ENCODE measurements at places on chromosomes 13 and 19.

DNA sequence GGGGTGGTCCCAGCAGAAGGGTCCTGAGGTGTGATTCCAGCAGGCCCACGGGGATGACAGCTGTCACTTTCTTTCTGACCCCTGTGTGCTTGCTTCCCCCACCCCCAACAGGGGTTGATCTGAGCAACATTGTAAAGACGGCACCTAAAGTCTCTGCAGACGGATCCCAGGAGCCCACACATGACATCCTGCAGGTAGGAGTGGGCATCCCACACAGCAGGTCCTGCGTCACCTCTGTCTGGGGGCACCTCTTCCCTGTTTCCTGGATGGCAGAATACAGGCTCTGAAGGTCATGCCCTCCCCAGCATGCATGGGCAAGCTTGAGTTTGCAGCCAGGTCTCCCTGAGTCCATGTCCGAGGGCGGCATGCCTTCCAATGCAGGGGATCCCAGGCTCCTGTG lies 10.5 kb downstream of the ARMC6 start:
- DNase-seq = no peak

DNA sequence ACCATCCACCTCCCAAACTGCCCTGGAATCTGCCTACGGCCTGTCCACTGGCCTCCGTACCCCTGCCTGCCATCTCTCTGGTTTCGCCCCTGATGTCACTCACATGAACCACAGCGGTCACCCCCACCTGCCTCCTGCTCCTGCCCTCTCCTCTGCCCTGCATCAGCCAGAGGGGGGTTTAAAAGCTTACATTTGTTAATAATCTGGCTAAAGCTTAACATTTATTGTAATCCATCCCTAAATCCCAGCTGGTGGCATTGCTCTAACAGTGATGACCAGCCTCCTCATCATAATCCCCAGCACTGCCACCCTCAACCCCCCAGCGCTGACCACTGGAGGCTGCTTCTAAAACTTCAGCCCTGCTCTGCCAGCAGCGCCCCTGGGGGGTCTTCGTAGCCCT lies 38.9 kb downstream of the DNM2 start:
- DNase-seq = no peak

DNA sequence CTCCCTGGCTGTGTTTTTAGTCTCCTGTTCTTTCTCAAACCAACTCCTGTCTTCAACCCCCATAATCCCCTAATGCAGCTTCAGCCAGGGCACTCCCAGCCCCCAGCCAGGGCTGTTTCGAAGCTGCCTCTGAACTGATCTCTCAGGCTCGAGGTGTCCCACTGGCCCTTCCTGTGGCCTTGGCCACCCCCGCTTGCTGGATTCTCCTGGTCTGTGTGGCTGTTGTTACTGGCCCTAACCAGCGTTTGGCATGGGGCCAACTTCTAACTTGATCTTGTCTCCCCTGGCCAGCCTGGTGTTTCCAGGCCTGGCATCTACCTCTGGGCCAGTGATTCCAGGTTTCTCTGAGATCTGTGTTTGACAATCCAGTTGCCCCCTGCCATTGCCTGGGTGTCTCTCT lies 11.0 kb downstream of the XAB2 start:
- DNase-seq = no peak

- no peak for DNase-seq
These were observed 5.6 kb downstream of the MAN2B1 start for GRCh38 chr19:12660980-12661379.

- no peak for DNase-seq
These were observed 37.8 kb downstream of the ELF1 start for GRCh38 chr13:40981361-40981760.

DNA sequence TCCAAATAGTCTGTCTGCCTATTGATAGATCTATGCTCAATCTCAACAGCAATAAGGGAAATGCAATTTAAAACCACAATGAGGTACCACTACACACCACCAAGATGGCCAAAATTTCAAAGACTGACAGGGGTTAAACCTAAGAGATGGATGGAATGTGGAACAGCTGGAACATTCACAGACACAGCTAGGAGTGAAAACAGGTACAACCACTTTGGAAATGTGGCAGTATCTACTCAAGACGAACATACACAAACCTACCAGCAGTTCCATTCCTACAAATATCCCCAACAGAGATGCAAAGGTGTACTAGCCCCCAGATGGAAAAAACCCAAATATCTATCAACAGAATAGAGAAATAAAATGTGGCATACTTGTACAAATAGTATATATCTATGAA lies 86.4 kb downstream of the TSC22D1 start:
- no peak for DNase-seq

DNA sequence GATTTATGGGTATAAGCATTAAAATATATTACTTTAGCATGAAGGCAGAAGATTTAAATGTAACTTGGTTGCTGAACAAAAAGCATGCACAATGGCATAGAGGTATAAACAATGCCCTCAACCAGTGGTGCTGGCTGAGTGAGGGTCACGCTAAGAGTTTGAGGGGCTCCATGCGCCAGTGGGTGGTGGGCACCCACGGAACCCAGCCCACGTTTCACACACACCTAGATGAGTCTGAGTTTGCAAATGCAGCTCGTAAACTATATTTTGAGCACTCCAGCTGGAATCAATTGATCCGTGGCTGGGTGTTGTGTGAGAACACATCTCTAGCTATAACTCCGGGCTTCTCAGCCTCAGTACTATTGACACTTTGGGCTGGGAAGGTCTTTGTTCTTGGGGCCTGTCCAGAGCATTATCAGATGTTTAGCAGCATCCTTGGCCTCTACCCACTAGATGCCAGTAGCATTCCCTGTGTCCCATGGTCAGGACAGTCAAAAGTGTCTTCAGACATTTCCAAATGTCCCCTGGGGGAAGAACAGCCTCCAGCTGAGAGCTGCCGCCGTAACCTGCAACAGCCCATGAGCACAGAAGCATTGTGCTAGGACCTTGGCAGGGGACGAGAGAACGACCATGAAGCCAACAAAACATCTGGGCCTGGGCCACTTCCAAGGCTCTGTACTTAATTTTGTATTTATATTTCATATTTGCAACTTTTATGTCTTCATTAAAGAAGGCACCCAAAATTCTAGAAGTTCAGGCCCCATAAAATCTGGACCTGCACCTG lies 108.1 kb upstream of the SOX1 start:
- no peak for DNase-seq

GRCh38 chr13:23921451-23921888 lies 24.2 kb upstream of the C1QTNF9B start:
- DNase-seq = no peak

DNA sequence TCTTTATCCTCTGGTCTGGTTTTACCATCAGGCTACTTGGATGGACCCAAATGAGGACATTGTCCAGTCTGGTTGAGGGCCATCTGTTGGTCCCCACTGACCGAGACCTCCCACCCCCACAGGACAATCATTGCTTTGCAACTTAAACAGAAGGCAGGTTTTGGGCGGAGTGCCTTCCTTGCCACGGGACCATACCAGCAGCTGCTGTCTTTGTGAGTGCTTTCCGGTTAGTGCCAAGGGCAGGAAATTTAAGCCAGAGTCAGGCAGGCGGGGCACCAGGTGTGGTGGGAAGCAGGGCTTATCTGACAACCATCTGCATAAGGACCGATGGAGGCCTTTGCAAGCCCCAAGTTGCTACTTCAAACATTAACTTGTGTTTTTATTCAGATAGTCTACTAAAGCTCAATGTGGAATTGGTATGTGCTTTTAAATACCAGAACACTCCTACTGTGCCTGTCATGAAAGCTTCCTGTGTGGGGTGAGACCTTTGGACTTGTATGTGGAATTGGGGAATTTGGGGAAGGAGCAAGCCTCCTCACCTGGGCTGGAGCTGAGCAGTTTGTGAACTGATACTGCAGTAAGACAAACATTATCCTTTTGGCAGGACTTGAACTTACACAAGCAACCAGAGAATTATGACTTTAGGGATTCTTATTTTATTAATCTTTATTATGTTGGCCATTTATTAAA lies 39.3 kb upstream of the UBE2L5 start:
- DNase-seq = no peak

- DNase-seq = no peak
These were observed 1.0 kb downstream of the FBL start for GRCh38 chr19:39845172-39845571.

GRCh38 chr19:41868120-41868988 lies 8.3 kb downstream of the RPS19 start:
- no peak for DNase-seq

DNA sequence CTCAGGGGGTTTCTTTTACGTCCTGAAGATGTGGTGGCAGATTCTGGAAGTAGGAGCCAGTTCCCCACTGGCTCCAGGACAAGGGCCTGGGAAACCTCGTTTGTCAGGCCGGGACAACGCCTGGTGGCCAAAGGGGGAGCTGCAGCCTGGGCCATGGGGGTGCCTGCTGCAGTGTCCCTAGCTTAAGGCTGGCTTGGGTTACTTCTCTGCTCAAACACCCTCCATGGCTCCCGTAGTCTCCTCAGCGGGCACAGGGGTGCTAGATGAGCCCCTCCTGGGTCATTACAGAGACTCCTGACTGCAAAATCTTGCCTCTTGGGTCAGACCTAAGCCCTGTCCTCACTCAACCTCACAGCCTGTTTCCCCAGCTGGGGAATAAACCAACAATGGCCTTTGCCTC lies 14.7 kb downstream of the CILP2 start:
- no peak for DNase-seq

GRCh38 chr19:6667114-6667627 lies 2.8 kb downstream of the TNFSF14 start:
- no peak for DNase-seq

GRCh38 chr19:18185538-18185937 lies 7.5 kb upstream of the MPV17L2 start:
- no peak for DNase-seq

DNA sequence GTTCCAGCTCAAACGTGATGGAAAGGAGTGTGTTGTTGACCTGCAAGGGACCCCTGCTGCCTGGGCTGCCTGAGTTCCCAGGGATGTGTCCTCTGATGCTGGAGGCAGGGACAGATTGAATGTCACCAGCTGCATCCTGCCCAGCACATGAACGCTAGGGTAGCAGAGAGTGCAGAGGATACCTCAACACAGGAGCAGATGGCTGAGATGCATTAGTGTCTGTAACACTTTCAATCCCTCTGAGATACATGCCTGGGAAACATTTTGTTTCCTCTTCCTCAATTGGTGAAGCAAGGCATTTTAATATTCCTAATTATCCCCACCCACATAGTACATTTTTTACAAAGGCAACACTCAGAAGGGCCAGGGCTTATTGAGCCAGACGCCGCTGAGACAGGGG lies 106.4 kb upstream of the UBL3 start:
- no peak for DNase-seq

GRCh38 chr13:105202354-105202753 lies 1333.1 kb downstream of the EFNB2 start:
- DNase-seq = no peak

DNA sequence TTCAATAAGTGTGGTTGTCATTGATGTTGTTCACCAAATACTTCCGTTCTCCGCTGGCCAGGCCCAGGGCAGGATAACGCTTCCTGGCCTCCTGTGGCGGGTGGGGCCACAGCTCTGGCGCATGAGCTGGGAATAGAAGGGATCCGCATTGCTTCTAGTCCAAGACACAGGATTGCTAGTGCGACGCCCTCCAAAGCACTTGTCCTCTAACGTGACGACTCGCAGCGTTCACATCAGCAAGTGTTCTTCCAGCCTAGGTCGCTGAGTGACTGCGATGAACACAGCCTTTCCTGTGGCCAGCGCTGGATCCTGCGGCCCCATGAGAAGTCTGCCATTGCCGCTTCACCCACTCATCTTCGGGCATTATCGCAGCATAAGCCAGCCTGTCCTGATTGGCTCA lies 39.4 kb downstream of the VSTM2B start:
- no peak for DNase-seq

GRCh38 chr19:15114153-15114540 lies 6.9 kb downstream of the SYDE1 start:
- no peak for DNase-seq

- no peak for DNase-seq
These were observed 13.5 kb downstream of the NOTCH3 start for GRCh38 chr19:15187026-15188007.

DNA sequence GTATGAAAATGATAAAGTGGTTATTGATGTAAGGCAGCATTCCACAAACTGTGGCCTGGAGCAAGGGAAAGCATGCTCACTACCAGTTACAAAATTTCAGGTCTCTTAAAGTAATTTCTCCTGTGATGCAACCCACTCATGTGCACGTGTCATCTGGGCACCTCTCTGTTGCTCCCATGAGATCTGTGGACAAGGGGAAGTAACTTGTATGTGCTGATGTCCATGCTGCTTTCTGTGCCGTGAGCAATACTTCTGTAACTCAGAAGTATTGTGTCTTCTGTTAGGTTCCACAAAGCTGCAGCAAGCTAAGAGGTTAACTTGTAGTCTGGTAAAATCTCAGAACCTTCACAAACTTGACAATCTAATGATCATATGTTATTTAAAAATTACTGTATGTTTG lies 930.0 kb upstream of the SLITRK6 start:
- no peak for DNase-seq

- DNase-seq = no peak
These were observed 51.0 kb downstream of the LYL1 start for GRCh38 chr19:13051557-13052165.

GRCh38 chr13:97411984-97412383 lies 22.0 kb upstream of the RAP2A start:
- no peak for DNase-seq

DNA sequence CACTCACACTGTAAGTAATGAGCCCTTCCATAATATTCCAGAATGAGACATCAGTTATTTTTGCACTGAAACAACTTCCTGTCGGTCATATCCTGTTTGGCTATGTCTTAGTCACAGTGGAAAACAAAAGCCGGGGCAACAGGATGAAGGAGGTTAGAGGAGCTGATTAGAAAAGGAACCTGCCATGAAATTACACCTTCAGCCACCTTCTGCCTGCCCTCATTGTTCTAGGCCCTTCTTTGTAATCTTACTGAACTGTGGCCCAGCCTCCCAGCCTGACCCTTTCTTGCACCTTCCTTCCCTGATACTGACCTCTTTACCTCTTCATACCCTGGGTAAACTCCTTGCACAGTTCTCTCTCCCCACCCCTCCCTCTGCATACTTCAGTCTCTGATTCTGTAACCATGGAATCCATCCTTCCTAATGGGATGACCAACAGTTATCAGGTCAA lies 67.3 kb downstream of the DOCK9 start:
- no peak for DNase-seq

- no peak for DNase-seq
These were observed 576.2 kb downstream of the UQCRFS1 start for GRCh38 chr19:28636706-28637105.

DNA sequence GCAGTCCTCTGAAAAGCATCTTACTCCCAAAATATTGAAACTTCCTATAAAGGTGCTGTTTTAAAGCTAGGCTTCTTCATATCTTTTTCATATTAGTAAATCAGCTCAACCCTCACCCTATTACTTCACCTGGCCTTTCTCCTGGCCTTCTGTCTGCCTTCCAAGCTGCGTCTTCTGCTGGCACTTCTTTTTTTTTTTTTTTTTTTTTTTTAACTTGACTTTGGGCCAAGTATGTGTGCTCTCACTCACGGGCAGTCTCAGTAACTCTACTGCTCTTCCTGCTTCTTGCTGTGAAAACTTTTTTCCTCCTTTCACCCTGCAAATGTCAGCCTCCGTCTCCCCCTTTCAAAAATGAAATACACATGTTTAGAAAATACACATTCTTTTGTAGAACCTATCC lies 41.2 kb upstream of the KCTD4 start:
- DNase-seq = no peak

- no peak for DNase-seq
These were observed 5.4 kb upstream of the C19orf38 start for GRCh38 chr19:10842788-10843187.

GRCh38 chr19:30086916-30087315 lies 144.9 kb downstream of the URI1 start:
- DNase-seq = no peak

GRCh38 chr13:93412676-93413075 lies 186.1 kb downstream of the GPC6 start:
- DNase-seq = no peak

Measured in activated CD8-positive, alpha-beta memory T cell treated with anti-CD3 and anti-CD28 coated beads for 4 hours (primary cell).